ENCODE measurements at places on chromosomes 7 and 10.

- DNase-seq: no peak
Observed at GRCh38 chr7:106243893-106244292, 40.9 kb downstream of the NAMPT start.

DNA sequence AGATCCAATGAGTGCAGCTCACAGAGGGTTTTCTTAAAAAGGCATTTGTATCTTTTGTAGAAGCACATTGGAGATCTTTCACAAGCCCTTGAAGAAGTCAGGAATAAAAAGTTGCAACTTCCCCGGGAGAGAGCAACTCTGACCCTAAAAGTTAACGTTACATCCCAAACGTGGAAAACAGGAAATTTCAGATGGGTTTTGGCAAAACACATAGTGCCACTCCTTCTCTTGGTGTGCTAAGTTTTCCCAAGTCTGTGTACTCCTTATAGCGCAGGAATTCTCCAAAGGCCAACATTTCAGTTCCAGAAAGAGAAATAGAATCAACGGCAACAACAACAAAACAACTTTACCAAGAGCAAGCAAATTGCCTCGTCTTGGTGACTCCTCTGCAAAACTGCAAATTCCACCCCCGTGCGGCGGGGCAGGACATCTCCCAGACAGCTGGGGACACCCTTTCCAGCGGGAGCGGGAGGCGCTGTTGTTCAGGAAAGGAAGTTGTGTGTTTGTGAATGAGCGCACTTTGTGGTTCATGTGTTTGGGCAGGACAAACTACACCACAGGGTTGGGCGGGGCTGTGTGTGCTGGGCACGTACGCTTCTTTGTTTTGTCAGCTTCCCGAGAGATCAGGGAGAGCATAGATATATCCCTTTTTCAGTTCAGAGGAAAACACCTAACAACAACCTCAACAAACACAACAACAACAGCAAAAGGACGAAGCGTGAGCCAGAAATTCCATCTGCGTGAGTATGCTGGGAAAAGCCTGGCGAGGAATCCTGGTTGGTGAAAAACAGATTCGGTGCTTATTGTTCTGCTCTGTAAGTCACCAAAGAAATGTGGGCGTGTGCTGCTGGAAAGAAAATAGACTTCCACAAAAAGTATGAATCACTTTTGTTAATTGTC is 294.7 kb upstream of the PITRM1 start:
- DNase-seq: no peak

- DNase-seq: peak; percentile 44
Observed at GRCh38 chr7:139725077-139725476, 52.7 kb downstream of the HIPK2 start.

DNA sequence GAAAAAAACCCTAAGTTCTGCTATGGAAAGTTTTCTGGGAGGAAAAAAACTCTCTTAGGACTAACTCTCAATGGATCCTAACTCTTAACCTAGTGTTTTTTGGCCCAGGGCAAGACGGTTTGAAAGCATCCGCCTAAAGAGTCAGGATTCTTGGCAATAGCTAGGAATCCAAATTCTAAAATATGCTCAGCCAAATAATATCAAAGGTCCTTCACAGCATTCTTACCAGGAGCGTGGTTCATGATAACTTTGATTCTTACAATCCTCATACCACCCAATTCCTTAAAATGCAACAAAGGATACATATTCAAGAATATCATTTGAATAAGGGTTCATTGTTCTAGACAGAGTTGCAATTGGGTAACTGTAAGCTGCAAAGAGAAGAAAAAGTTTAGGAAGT is 21.3 kb downstream of the CPA1 start:
- DNase-seq: no peak

- DNase-seq: no peak
Observed at GRCh38 chr10:73043766-73044377, 52.8 kb downstream of the P4HA1 start.
